ENCODE measurements at places on chromosomes 6 and 20.

DNA sequence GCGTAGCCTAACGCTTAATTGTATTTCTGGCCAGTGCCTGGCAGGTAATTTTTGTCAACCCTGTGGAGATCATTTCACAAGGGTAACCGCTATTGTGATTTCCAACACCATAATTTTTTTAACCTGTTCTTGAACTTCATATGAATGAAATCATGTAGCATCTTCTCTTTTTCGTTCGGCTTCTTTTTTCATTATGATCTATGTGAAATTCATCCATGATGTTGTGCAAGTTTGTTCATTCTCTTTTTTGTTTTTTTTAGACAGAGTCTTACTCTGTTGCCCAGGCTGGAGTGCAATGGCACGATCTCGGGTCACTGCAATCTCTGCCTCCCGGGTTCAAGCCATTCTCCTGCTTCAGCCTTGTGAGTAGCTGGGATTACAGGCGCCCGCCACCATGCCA is 42.5 kb upstream of the TGM3 start:
- DNase-seq = no peak

GRCh38 chr20:58597249-58597891 is 53.7 kb upstream of the STX16 start:
- DNase-seq = no peak

DNA sequence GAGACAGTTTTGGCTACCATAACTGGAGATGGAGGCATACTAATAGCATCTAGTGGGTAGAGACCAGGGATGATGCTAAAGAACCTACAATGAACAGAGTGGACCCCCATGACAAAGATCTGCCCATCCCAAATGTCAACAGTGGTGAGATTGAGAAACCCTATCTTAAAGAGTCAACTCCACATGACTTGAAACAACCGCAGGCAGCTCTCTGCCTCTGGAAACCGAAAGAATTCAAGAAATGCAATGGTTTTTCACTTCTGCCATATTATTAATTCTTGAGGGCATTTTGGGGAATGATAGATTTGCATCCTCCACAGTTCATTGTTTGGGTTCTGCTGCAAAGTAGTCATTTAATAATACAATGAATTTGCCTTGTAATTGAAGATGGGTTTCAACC is 463.4 kb downstream of the MAFB start:
- no peak for DNase-seq

- no peak for DNase-seq
Measured at GRCh38 chr6:102068349-102068929, 674.9 kb downstream of the GRIK2 start.

- no peak for DNase-seq
Measured at GRCh38 chr6:169046483-169047192, 207.0 kb downstream of the THBS2 start.

- no peak for DNase-seq
Measured at GRCh38 chr20:51350941-51351631, 191.4 kb downstream of the NFATC2 start.
